Stromal cell of bone marrow (primary cell): ENCODE measurements at places on chromosomes 16 and 17.
A peak's percentile ranks its signal among the peaks of the same experiment; 100 is the strongest.

DNA sequence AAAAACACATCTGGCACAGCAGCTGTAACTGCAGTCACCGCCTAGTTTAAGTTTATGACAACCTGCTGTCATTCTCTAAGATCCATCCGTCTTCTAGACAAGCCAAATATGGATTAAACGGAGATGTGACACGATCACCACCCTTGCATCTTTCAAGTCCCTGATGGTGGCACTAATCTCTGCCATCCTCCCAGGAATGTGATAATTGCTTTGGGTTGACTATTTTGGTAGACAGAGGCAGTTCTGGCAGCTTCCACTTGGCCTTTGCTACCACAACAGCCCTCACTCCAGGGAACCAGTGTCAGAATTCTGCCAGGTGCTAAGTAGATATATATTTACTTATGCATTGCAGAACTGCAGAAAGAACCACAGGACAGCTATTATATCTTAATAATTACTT lies 81.3 kb downstream of the ADCY9 start:
- no peak for DNase-seq

GRCh38 chr16:11307639-11308492 lies 26.7 kb upstream of the PRM1 start:
- DNase-seq: no peak

DNA sequence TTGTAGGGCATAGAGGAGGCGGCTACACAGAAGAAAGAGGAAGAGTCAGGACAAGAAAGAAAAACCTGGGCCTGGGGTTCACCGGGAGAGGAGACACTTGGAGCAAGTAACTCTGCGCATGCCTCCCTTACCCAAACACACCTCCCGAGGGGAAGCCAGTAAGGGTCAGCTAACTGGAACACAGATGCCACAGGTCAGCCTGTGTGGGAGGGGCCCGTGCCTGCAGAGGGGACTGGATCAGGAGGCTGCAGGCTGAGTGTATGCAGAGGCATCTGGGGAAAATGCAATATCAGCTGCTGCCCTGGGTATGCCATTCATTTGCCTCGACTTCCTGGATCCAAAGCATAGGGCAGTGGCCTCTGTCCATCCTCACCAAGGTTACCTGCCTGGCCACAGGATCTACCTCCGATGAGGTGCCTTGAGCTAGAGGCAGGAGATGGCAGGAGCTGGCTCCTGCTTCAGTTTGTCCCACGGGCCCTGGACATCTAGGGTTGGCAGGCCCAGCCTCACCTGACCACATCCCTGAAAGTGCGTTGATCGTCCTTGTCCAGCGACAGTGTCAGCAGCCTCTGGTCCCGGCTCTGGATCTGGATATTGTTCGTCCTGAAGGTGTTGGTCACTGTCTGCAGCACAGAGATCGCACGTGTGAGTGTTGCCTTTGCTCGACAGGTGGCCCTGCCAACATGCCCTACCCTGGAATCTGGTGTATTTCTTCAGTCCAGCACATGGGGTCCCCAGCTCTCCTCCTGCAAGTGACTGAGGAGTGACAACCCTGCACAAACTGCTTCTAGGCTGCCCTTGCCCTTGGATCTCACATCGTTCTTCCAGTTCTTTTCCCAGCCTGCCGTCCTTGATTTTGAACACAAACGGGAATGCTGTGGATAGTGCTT lies 4.6 kb upstream of the MFSD6L start:
- DNase-seq: no peak

DNA sequence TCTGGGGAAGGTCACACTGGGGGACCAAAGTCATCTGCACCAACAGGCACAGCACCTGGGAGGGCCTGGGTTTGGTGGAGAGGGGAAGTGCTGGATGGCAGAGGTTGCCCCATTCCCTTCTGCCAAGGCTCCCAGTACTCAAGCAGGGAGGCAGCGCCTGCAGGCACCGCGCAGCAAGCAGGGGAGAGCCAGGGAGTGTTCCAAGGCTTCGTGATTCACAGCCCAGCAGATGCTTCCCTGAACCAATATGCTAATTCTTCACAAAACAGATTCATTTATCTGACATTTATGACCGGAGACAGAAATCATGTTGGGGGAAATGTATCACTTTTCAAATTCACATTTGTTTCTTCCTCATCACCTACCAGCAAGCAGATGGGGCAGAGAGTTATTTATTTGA lies 13.4 kb upstream of the CDH5 start:
- DNase-seq: no peak

DNA sequence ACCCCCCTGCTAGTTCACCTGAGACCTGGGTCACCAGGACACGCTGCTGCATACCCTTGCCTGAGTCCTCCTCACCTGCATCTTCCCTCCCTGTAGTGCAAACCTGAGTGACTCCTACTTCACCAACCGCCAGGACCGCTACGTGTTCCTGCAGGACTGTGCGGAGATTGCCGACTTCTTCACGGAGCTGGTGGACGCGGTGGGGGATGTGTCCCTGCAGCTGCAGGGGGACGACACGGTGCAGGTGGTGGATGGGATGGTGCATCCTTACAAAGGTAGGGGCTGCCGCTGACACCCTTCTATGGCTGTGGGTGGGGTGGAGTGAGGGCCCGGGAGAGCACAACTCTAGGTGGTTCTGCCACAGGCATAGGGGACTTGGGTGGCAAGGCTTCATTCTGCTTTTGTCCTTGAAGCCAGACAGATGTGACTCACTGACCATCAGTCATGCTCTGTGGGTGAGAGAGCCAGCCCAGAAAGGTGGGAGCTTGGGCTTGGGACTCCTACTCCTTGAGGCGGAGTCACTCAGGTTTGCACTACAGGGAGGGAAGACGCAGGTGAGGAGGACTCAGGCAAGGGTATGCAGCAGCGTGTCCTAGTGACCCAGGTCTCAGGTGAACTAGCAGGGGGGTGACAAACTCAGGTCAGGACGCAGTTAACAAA lies 22.3 kb downstream of the PGS1 start:
- DNase-seq: no peak

DNA sequence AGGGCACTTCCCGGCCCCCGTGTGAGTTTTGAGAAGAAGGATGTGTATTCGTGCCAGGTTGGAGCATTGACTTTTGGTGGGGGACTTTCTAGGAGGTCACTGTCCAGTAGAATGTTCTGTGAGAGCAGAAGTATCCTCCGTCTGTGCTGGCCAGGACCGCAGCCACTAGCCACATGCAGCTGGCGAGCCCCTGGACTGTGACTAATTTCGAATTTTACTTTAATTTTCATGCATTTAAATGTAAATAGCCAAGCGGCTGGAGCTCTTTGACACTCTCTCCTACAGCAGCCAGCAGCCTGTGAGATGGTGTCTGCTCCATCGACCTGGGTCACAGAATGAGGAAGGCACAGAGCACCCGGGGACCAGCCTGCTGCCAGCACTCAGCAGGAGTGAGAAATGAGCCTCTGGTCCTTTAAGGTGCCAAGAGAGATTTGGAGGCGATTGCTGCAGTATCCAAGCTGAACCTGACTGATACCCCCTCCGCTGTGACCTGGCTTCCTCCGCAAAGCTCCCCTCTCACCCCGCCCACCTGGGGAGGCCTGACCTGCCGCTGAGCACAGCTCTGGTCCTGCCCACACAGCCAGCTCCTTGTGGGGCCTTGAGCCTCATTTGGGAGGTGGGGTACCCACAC lies 7.8 kb downstream of the ATP2A3 start:
- no peak for DNase-seq

GRCh38 chr17:40014375-40014980 lies 762 bp upstream of the CSF3 start:
- DNase-seq: no peak

DNA sequence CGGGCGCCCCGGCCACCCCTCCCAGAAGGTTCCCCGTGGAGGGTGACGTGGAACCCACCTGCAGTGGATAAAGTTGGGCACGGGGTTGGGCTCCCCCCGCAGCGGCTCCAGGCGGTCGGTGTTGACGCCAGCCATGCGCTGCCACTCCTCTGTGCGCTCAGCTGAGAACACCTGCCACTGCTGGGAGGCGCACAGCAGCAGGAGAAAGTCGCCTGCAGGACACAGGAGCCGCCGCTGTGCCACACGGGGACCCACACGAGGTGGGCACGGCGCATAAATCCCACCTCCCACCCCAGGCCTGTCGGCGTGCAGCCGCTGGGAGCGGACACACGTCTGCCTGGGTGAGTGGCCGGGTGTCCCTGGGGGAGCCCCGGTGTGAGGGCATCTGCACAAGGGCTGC lies 20.7 kb downstream of the CTU2 start:
- DNase-seq: no peak

- no peak for DNase-seq
These were observed 19.0 kb upstream of the EVPL start for GRCh38 chr17:76046064-76046463.

DNA sequence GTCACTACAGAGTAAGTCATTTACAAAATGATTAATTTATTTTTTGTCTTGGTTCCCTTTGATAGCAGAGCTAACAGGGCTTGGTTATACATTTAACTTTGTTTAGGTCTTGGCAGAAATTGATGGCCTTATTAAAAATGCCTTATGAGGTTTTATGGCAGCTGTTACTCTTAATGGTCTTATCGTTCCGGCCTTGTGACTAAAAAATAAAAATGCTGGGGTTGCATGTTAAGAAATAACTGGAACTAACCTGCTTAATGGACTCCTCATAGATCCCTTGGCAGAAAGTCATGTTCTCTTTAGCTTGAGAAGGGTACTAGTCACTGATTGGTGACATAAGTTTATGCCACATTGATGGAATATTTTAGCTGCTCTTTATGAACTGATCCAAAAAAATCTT lies 18.3 kb downstream of the COX11 start:
- no peak for DNase-seq

- no peak for DNase-seq
These were observed 23.4 kb downstream of the GJD3 start for GRCh38 chr17:40340880-40341807.

DNA sequence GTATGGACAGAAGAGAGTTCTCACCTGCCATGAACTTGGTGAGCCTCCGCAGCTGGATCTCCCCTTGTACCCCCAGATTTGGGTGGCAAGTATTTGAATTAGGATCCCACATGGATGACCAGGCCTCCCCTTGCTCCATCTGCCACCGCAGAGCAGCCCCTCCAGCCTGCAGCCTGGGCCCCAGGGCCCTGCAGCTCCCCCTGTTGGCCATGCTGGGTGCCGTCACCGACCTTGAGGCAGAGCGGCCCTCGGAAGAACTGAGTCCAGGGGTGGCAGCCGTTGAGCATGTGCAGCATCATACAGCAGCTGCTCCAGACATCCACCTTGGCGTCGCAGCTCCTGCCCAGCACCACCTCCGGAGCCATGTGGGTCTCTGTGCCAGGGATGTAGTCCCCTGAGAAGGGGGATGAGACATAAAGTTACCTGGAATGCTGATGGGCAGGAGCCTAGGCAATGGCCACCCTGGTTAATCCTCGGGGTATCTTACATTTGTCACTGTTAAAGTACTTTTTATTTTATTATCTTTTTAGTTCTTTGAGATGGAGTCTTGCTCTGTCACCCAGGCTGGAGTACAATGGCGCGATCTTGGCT lies 9.0 kb upstream of the SPATA32 start:
- DNase-seq: no peak

- DNase-seq: peak; percentile 75
These were observed 27.1 kb upstream of the CRYBA1 start for GRCh38 chr17:29219378-29220047.

- no peak for DNase-seq
These were observed 949 bp upstream of the SPAG7 start for GRCh38 chr17:4968486-4969046.

GRCh38 chr17:83152745-83153611 lies 73.6 kb downstream of the METRNL start:
- DNase-seq: no peak

DNA sequence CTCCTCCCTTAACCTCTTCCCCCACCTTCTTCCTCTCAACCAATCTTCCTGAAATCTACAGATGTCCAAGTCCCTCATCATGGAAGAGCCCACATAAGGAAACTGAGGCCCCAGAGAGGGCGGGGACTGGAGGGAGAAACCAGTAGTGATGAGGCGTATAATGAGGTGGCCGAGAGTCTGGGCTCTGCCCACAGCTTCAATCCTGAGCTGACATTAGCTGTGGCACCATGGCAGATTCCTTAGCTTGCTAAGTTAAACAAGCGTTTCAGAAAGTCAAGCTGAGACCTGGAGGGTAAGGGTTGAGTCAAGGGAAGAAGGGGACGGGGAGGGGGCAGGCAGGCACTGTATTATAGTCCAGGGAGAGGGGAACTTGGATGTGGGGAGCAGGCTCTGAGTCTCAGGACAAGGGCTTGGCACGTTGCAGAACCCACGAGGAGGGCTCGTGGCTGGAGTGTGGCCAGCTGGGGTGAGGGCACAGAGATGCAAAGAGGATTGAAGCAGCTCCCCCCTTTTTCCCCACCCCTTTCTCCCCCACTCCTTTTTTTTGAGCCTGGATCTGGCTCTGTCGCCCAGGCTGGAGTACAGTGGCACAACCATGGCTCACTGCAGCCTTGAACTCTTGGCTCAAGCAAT lies 13.3 kb downstream of the ARHGAP23 start:
- no peak for DNase-seq

- no peak for DNase-seq
These were observed 19.1 kb upstream of the NTN1 start for GRCh38 chr17:9002227-9002605.

GRCh38 chr17:40122999-40123810 lies 1.4 kb downstream of the MSL1 start:
- DNase-seq: no peak

GRCh38 chr17:35088881-35089585 lies 25.5 kb upstream of the RFFL start:
- DNase-seq: peak; percentile 66

DNA sequence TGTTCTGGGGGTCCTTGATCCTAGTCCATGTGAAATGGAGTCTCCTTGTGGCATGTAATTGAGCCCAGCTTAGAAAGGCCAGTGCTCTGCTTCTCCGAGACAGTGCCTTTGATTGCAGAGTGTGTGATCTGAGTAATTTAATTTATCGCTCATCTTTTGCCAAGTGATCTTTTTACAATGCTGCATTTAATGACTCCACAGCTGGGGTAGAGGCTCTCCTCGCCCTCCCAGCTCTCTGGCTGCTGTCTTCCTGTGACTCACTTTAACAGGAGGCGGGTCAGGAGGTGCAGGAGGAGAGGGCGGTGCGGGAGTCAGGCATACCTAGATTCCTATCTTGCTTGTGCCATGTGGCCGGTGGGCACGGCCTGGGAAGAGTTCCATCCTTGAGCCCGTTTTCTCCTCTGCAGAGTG lies 113.4 kb upstream of the FOXF1 start:
- no peak for DNase-seq

- DNase-seq: peak; percentile 93
These were observed 58.1 kb downstream of the CYB5B start for GRCh38 chr16:69482410-69482991.
